GM23248 (cell line): ENCODE measurements at places on chromosomes 11 and 22.

GRCh38 chr11:72784662-72785061 is 9.2 kb downstream of the STARD10 start:
- DNase-seq: no peak

- DNase-seq: no peak
Measured at GRCh38 chr11:18065572-18065971, 19.5 kb upstream of the TPH1 start.

DNA sequence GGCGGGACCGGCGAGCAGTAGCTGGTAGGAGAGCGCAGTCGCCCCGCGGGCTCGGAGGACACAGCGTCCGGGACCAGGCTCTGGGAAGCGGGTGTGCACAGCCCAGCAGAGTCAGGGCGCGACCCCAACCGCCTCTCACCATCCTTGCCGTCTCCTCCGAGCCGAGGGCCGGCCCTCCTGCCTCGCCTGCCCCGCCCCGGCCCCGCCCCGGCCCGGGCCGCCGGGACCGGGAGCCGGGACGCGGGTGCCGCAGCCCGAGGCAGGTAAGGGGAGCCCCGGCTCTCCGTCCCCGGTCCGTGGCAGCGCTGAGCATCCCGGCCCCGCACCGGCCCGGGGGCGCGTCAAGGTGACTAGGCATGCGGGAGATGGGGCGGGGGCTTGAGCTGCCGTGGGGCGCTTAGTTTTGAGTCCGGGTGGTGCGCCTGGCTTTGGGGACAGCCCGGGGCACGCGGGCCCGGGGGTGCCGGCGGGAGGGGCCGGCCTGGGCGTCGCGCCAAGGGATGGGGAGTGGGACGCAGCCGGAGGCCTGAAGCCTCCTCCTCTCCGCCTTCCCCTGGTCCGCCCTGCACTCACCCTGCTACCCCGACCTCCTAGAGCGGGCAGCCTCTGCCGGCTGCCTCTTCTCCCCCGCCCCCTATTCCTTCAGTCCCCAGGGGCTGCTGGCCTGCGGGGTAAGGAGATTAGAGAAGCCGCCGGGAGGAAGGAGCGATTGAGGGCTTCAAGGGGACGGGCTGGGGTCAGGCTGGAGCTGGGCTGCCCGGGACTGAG is at the start of gene ABCG4:
TSS of gene ABCG4 (plus strand) at position 35 of the 768 bp plus-strand sequence. CDS start 914 bp downstream, outside the sequence.
- DNase-seq: peak; percentile 49

DNA sequence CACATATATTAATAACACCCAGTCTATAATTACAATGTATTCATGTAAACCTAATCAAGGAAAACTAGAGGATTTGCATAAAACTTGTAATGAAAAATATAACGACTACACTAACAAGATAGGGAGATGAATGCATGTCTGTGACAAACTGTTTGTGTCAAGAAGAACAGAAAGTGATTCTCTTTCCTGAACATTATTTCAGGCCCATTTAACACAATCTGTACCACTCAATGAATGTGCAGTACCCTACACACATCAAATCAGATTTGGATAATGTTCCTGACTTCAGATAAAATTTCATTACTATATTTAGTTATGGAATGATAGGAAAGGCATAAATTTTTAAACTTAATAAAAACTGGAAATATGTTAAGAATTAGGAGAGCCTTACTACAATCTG is 93.1 kb downstream of the CADM1 start:
- no peak for DNase-seq

DNA sequence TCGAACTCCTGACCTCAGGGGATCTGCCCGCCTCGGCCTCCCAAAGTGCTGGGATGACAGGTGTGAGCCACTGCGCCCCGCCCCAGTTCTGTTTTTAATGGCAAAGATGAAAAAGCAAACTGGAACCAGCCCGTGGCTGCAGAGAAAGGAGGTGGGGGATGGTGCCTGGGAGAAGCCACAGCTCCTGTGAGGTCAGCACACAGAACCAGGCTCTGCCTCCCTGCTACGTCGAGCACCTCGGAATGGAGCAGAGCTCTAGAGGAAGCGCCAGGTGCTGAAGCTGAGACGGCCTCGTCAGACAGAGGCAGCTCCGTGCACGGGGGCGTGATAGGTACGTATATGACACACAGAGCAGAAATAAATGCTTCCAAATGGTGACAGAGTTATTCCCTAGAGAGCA is 8.5 kb downstream of the DRD4 start:
- no peak for DNase-seq

GRCh38 chr11:17014833-17015626 is 816 bp upstream of the PLEKHA7 start:
- DNase-seq: peak; percentile 18

DNA sequence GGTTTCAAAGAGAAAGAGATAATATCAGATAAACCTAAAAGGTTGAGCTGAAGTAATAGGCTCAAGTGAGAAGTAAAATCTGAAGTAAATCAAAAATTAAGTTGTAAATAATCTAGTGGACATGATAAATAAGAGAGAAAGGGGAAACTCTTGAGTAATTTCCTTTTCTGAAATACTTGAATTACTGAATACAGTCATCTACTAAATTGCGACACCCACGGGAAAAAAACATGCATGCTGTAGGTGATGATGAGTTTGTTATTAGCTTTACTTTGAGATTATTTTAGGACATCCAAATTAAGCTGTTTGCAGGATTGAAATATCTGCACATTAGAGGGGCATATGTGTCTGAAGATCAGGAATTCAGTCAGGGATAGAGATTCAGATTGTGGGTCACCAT is 50.0 kb upstream of the CARD18 start:
- peak; percentile 70 for DNase-seq

GRCh38 chr11:118358071-118358470 is 1.3 kb upstream of the UBE4A start:
- DNase-seq: peak; percentile 23

GRCh38 chr11:104738918-104739317 is 159.3 kb downstream of the CASP12 start:
- DNase-seq: no peak

DNA sequence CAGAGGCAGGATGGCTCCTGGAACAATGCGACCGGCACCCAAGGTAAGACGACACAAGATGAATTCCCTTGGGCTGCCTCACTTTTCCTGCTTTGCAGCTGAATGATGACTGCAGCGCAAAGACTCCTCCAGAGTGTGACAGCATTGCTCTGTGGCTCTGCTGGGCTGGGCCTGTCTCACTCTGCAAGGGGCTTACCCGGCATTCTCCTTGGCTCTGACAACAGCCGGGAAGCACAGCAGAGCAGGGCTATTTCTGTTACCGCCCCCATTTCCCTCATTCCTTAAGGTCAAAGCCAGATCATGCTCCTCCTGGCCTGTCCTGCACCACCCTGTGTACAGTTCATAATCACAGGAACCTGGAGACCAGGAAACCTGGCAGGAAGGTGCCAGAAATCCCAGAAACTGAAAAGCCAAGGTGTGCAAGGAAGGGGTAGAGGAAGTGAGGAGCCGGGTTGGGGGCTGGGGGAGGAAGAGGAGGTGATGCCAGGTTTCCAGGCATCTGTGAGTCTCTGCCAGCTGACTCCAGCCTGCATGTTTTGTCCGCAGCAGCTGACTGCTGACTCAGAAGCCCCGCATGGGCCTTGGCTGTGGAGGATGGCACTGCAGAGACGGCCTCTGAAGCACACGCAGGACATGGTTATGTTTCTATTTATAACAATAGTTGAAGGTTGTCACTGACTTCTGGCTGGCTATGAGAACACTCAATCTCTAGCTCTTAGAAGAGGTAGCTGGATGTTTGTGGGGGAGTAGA is 113.6 kb downstream of the MICAL3 start:
- DNase-seq: peak; percentile 97

- no peak for DNase-seq
Measured at GRCh38 chr11:65536412-65537295, 11.8 kb downstream of the SCYL1 start.

DNA sequence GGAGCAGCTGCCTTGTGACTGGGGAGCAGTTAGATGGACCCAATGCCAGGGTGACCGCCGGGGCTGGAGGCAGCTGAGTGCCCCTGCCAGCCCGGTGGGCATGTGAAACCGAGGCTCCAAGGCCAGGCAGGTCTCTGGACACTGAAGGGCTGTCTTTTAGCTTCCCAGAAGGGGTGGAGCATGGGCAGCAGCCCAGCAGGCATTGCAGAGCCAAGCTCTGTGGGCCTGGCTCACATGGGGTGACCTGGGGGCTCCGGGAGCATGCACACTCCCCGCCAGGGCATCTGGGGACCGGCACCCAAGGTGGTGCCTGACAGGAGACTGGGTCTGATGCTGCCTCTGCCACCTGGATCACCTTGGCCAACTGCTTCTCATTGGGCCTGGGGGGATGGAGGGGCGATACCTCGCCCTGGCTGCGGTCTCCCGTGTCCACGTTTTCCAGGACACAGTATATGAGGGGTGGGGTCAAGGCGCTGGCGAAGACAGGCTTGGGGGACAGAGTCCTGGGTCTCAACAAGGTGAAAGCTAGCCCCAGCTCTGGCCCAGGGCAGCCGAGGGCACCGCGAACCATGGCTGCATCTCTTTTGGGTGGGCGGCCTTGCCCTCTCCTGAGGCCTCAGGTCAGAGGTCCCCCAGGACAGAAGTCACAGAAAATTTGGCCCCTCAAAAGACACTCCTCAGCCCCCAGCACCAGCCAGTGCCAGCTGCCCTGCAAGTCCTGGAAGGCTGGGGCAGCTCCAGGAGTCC is 3.5 kb downstream of the INS start:
- DNase-seq: no peak

- no peak for DNase-seq
Measured at GRCh38 chr11:120940160-120940848, 83.6 kb upstream of the TBCEL start.

GRCh38 chr11:12900496-12900895 is 108.6 kb upstream of the RASSF10 start:
- peak; percentile 92 for DNase-seq

- no peak for DNase-seq
Measured at GRCh38 chr11:69307871-69308431, 14.0 kb downstream of the MYEOV start.
